ENCODE measurements at places on chromosomes 16 and 17. TPM values are rescaled to one million over a fixed set of nuclear protein-coding genes. Genes with fewer than 3 reads are reported as not detected.

- no peak for DNase-seq
Observed at GRCh38 chr17:72967977-72968585, 124.4 kb downstream of the SLC39A11 start.

GRCh38 chr17:41231731-41232130, 518 bp upstream of the KRTAP9-3 start:
- DNase-seq: no peak

DNA sequence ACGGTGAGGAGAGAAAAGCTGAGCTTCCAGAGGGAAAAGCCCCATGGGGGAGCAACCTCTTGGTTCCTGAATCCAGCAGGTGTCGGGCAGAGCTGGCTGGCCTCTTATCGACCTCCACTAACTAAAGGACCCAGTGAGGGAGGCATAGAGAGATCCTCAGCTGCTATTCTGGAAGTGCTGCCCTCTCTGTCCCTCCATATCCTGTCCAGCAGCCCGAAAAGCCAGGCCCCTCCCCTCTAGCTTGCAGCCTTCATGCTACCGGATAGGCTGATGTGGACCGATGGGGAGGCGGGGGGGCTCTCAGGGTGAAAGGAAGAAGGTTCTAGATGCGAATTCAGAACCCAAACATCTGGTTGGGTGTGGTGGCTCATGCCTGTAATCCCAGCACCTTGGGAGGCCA, 24.9 kb downstream of the MXRA7 start:
- no peak for DNase-seq

The RHBDF2 gene
- 22.7 TPM for total RNA-seq

- DNase-seq: no peak
Observed at GRCh38 chr17:44359458-44360143, 4.1 kb downstream of the FAM171A2 start.

- DNase-seq: no peak
Observed at GRCh38 chr16:72620853-72621252, 427.1 kb downstream of the ZFHX3 start.
